ENCODE measurements at places on chromosomes 5 and 9. TPM values are rescaled to one million over a fixed set of nuclear protein-coding genes. Genes with fewer than 3 reads are reported as not detected.

DNA sequence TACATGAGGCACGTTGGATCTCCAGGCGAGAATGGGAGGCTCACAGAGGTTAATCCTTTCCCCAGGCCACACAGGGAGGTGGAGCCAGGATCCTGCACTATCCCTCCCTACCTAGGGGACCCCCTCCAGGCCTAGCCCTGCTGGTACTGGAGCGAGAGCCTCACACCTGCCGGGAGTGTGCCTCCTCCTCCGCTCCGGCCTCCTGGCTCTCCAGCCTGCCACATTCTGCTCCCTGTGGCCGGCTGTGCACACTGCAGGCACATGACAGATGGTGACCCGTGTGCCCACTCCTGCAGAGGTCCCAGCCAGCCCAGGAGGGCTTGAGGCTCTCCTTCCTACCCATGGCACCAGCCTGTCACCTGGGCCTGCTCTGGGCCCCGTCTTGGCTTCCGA lies 93.4 kb downstream of the RXRA start:
- DNase-seq: no peak

DNA sequence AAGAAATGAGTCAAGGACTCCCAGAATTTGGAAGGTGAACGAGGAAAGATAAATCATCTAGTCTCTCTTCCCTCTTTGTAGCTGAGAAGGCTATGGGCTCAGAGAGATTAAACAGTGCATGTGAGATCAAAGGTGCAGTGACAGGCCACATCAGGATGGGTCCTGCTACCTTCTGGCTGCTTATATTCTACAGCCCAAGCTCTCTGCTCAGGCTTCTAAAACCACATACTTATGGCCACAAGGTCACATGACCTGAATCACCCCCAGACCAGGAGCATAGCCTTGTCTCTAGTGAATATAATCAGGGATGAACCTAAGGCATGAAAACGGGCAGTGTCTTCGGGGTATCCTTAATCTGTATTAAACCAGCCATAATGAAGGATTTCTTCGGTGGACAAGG lies 158.9 kb downstream of the SEMA5A start:
- no peak for DNase-seq

DNA sequence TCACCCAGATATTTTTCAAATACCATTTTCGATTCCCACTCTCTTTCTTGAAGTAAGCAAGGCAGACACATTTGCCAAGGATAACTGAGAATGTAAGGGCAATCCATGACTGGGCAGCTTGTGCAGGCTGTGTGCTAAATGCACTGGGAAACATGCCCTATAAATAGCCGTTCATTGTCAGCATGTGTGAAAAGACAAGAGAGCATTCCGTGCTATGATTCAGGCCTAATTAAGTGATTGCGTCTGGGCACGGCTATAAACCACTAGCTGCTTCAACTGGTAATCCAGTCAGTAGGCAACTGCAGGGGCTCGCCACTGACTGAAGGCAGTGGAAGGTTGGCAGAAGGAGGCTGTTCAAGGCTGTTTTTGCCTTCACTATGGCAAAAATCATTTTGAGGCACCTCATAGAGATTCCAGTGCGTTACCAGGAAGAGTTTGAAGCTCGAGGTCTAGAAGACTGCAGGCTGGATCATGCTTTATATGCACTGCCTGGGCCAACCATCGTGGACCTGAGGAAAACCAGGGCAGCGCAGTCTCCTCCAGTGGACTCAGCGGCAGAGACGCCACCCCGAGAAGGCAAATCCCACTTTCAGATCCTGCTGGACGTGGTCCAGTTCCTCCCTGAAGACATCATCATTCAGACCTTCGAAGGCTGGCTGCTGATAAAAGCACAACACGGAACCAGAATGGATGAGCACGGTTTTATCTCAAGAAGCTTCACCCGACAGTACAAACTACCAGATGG lies at the start of gene HSPB3:
TSS of gene HSPB3 (plus strand) at position 287 of the 745 bp plus-strand sequence. CDS start at position 378, 91 bp downstream.
- no peak for DNase-seq

Gene HTR4
- not detected for total RNA-seq

Gene SUSD3
- total RNA-seq: not detected

GRCh38 chr5:77957-78804 lies 13.8 kb upstream of the PLEKHG4B start:
- peak; percentile 38 for DNase-seq

GRCh38 chr5:125109816-125110215 lies 363.4 kb upstream of the ZNF608 start:
- no peak for DNase-seq

Gene MEIKIN
- total RNA-seq: not detected

DNA sequence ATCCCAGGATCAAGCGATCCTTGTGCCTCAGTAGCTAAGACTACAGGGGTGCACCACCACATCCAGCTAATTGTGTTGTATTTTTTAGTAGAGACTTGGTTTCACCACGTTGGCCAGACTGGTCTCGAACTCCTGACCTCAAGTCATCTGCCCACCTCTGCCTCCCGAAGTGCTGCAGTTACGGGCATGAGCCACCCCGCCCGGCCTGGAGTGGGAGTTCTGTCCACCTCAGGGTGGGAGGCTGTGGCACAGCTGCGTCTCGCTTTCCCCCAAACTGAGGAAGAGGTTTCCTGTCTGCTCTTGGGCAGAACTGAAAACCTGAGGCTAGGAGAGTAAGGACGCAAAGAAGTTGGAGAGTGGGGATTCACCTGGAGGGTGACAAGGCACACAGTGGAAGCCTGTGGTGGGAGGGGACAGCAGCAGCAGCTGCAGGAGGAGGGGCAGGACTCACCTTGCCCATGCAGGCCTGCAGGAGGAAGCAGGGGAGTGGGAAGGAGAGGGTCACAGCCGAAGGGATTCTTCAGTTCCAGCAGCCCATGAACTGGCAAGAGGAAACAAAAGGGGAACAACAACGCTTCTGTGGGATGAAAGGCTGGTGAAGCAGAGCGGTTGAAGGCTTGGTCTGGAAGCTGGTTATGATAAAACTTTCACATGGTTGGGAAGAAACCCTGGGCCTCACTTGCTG lies 181.4 kb downstream of the GAS1 start:
- no peak for DNase-seq

DNA sequence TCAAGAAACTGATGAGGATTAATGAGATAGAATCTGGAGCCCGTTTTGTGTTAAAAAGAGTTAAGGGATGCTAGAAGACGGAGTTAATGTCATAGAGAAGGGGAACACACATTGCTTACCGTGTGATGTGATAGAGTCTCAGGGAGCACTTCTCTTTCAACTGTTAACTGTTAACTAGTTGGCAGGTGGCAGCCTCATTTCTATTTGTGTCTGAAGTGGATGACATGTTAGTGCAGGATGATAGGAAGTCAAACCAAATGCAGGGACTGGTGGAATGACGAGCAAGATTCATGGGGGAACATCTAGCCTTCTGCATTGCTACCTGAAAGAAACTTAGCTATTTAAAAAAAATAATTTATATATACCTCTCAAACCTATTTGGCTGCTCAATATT lies 222.7 kb downstream of the MAST4 start:
- DNase-seq: no peak

GRCh38 chr5:158589939-158590338 lies 509.8 kb downstream of the EBF1 start:
- no peak for DNase-seq

DNA sequence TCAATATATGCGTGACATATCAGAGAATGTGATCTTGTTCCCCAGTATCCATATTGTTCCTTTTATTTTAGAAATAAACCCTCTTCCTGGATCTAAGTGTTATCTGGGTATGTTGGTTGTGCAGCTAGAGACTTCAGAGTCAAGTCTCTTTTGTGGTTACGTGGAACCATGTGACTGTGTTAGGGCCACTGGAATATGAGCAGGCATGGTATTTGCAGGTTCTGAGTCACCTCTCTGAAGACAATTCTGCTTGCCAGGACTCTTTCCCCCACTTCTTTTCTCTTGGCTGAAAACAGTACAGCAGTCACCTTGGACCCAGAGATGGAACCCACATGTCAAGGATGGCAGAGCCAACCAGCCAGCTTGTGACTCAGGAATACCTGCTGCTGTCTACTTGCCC lies 59.7 kb downstream of the ATP10B start:
- peak; percentile 65 for DNase-seq

GRCh38 chr9:4090491-4090890 lies 209.4 kb downstream of the GLIS3 start:
- DNase-seq: no peak

GRCh38 chr5:124744170-124744971 lies 2.1 kb downstream of the ZNF608 start:
- DNase-seq: peak; percentile 23

Gene ARL10
- 5.2 TPM for total RNA-seq

DNA sequence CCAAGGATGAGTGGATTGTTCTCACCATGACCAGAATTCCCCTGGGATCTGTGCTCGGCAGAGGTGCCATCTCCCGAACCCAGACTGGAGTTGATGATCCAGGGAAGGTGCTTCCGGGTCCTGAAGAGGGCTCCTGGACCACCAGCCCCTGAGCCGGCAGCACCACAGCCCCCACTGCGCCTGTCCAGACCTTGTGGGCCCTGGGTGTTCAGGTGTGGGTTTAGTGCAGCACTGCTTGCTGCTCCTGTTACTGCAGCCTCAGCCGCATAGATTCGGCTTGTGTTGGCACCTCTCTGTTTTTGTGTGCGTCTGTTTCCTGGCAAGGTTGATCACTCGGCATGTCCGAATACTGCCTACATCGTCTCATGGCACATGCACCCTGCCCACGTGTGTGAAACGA lies 16.3 kb upstream of the NPM1 start:
- no peak for DNase-seq

DNA sequence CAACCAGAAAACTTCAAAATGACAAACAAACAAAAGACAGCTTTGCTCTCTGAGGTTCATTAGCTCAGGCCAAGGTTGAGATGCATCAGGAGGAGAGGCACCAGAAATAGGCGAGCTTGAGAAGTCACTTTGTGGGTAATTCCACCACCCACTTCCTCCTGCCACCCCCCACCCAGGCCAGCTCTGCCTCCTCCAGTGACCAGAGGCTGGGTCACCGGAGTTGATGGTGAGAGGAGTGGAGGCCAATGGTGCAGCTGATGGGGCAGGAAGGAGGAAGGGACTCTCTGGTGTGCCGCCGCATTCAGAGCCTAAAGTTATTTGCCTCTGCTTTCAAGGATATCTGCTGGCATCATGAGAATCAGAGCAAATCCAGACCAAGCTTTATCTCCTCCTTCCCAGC lies 73.8 kb upstream of the ASTN2 start:
- no peak for DNase-seq

DNA sequence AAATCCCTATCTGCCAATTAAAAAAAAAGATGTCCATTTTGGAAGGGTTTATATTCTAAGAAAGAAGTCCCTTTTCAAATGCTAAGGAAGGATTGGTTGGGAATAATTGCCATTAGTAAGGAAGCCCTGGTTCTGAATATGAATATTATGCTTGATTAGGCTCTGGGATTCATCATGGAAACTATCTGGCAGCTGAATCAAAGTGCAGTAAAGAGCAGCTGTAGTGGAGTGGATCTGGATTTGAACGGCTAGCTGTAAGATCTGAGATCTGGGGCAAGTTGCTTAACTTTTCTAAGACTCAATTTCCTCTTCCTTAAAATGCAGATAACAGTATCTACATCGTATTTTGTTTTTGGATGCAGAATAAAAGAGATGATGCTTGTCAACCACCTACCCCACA lies 10.5 kb downstream of the IL12B start:
- no peak for DNase-seq

DNA sequence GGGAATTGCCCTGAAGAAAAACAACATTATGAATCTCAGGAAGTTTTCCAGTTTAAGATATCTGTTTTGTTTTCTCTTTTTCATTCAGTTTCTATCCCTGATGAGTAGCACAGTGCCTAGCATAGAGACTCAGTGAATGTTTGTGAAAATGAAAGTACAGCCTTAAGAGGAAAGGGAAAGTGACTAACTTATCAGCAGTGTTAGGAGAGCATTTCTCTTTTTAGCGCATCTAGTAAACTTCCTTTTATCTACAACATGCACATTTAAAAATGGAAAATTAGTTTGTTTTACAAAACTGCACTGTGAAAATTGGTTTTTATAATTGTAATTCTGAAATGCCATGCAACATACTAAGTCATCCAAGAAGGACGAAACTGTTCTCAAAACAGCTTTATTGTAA lies 110.8 kb downstream of the SMARCA2 start:
- DNase-seq: peak; percentile 10

Gene ARSB
- 1.4 TPM for total RNA-seq

- no peak for DNase-seq
These were observed 107.3 kb upstream of the WWC1 start for GRCh38 chr5:168184103-168184502.

Measured in bronchial epithelial cell (primary cell).